ENCODE measurements at places on chromosomes 4 and X.

DNA sequence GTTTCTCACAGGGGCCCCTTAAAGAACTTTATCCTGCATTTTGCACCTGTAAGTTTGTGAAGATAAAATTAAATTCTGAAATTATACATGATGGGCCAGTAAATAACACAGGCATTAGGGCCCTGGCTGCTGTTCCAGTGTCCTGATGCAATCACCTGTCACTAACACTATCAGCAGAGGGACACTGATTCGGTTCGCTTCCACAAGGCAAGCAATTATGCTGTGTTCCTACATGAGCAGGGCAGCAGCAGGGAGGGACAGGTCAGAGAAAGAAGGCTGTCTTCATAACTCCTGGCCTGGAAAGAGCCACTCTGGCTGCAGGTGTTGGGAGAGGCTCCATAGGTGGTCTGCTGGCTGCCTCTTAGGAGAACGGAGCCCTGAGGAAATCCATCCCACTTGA, 487.3 kb downstream of the MID1IP1 start:
- no peak for DNase-seq

DNA sequence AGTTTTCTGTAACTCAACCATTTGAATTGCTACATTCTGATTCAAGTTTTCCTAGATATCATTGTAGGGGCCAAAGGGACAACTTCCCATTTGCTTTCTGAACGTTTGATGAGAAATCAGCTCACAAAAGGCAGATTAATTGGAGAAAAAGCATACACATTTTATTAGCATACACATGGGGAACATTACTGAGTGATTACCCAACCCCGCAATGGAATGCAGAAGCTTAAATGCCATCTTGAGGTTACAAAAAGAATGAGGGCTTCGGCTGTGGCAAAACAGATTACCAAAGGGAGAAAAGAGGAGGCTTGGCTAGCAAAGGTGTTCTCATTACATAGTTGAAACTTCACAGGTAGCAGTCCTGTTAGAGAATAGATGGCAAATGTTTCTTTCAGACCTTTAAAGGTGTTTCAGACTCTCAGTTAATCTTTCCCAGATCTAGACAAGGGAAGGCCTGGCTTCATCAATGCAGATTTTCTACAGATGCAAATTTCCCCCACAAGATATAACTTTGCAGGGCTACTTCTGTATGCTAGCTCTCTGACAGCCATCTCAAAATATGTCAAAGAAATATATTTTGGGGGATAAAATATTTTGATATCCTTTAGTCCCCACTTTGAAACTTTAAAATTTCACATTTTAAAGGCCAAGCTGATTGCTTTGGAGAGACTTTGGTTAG, 26.5 kb upstream of the HERC6 start:
- no peak for DNase-seq

- DNase-seq, result no peak
These were observed 5.5 kb upstream of the DAPP1 start for GRCh38 chr4:99811117-99811516.

- DNase-seq, result no peak
These were observed 5.3 kb upstream of the TRMT2B start for GRCh38 chrX:101057093-101057714.

DNA sequence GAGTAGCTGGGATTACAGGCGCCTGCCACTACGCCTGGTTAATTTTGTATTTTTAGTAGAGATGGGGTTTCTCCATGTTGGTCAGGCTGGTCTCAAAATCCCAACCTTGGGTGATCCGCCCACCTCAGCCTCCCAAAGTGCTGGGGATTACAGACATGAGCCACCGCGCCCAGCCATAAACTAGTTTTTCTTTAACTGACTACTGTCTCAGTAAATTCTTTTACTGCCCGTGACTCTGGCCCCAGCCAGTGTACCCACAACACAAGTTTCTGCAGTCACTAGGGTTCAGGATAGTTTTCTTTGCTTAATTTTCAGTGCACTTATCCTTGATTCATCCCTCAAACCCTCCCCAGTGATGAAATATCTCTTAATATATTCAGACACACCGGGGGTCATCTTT, 8.3 kb downstream of the SHROOM2 start:
- DNase-seq, result no peak
